Midbrain (tissue), 1 donor: ENCODE measurements at places on chromosomes 11 and 22.
A peak's percentile ranks its signal among the peaks of the same experiment; 100 is the strongest.

DNA sequence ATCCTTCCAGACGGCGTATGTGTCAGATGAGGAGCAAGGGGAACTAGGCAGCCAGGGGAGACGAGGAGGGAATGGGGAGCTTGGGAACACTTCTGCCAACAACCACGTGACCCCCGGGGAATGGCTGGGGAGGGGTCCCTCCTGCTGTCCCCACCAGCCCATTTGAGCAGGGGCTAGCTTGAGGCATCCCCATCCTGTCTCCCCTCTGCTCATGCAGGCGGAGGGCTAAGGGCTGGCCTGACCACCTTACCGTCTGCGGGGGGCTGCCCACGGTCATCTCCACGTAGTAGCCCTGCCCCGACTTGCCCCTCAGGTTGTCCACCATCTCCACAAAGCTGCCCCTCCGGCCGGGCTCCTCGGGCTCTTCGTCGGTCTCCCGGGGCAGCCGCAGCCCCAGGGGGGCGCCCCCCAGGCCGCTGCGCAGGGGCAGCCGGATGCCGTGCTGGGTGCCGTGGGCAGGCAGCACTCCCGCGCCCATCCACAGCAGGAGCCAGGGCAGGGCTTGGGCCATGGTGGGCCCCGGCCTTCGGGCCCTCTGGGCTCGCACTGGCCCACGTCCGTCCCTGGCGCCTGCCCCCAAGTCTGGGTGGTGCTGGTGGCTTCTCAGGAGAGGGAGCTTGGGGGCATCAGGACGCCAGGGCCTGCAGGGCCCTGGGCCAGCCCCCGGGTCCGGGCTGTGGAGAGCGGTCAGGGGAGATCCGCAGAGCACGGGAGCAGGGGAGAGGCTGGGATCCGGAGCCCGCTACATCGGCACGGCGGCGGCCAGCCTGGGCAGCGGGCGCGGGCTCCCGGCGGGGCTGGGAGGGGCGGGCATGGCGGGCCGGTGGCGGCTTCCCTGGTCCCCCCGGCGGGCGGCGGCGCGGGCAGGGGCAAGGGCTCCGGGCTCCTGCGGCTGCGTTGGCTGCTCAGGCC lies 515 bp downstream of the BACE1 start:
- DNase-seq: no peak

- no peak for DNase-seq
These were observed 3.9 kb downstream of the ACP2 start for GRCh38 chr11:47244448-47245350.

- DNase-seq: no peak
These were observed 583 bp upstream of the PKP3 start for GRCh38 chr11:393219-394033.

DNA sequence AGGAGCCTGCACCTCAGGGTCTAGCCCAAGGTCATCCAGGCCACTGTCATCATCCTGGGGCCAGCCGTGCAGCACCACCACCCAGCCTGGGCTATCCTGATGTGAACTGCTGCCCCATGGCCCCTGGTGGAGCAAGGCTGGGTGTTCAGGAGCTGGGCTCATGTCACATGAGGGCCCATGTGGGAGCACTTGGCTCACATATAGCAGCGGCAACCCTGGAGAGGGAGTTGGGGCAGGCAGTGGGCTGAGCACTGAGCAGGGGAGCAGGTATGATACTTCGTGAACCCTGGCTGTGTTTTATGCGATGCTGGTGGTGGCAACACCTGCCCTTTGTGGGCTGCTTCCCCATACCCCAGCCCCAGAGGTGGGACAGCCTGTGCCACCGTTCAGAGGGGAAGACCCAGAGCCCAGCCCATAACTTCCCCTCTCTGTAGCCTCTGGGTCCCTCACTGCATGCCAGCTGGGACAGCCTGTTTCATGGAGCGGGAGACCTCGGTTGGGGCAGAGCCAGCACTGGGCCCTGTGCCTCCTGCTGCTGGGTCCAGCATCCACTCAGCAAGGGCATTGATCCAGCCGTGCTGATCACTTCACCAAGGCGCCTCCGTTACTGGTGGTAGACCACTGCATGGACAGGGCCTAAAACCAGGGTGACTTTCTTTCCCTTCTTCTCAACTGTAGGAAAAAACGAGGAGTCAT lies 62.5 kb upstream of the SUSD2 start:
- peak; percentile 29 for DNase-seq

DNA sequence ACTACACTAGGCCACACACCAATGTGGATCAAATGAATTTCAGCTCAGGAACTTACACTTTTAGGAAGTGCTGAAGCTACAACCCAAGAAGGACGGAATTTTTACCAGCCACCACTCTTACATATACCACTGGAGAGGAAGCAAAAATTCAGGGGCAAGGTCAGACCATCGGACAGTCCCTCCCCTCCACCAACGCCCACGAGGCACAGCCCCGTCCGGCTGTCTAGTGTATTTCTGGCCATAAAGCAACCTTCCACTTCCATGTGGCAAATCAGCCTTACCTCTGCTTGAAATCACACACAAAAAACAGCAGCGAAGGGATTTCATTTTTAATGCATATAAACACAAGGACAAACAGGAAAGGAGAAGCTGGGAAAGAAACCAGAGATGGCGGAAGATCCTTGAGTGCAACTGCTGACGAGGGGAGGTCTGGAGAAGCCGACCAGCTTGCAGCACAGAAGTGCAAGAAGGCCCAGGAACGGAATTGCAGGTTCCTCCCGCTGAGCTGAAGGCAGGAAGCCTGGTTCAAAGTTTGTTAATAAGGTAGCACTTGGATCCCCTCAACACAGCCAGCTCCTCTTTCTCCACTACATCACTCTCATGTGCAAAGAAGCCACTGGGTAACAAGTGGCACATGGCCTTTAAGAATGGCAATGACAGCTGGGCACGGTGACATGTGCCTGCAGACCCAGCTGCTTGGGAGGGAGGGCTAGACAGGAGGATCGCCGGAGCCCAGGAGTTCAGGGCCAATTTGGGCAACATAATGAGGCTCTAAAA lies 71.5 kb downstream of the SHANK2 start:
- no peak for DNase-seq

- DNase-seq: peak; percentile 84
These were observed 23.3 kb upstream of the FAM181B start for GRCh38 chr11:82756765-82757639.

DNA sequence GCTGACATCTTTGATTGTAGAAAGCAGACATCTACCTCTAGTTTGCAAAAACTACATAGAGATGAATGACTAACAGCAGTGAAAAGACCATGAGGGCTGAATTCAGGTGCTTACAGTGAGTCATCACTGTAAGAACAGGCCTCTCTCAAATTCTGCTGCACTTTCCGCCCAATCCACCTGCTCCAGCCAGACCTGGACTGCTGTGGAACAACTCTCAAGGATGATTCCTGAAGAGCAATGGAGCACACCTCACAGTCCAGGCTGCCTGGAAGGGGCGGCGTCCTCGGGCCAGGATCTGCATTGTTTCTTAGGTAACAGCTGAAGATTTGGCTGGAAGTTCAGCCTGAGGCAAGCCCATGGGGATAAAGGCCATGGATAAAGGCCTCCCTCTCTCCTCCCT lies 15.1 kb downstream of the APOL2 start:
- DNase-seq: no peak

GRCh38 chr11:8167796-8168195 lies 1.0 kb downstream of the RIC3 start:
- DNase-seq: no peak

- no peak for DNase-seq
These were observed 131.8 kb downstream of the APIP start for GRCh38 chr11:34784318-34784841.

- no peak for DNase-seq
These were observed 461 bp downstream of the TBC1D10A start for GRCh38 chr22:30326255-30326705.

GRCh38 chr22:17916226-17916889 lies 108.0 kb downstream of the MICAL3 start:
- DNase-seq: no peak

- DNase-seq: no peak
These were observed 601.0 kb upstream of the KIRREL3 start for GRCh38 chr11:127601578-127601977.

DNA sequence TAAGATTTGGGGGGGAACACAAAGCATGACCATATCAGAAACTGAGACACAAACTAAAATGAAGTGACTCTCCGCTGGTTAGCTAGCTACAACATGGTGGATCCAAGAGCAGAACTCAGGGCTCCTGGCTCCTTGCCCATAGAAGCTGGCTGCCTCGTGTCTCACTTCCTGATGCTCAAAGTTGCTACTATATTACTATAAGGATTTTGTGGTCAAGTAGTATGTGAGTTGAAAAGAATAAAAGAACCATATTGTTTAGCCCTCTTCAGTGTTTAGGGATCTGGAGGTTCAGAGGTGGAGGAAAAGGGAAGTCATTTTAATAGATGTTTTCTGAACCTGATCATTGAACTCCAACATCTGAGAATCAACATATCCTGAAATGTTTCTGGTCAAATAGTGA lies 16.9 kb upstream of the SIK2 start:
- no peak for DNase-seq

GRCh38 chr11:128238521-128239265 lies 348.7 kb downstream of the ETS1 start:
- DNase-seq: no peak

GRCh38 chr11:64035576-64035975 lies at the start of gene FLRT1:
Gene FLRT1 (plus strand): TSS chr11:64035931. CDS start chr11:64116268, 80,337 bp downstream.
- DNase-seq: peak; percentile 52

- DNase-seq: no peak
These were observed 61.1 kb downstream of the WT1 start for GRCh38 chr11:32374261-32374711.

GRCh38 chr11:13415201-13415600 lies 47.8 kb downstream of the BTBD10 start:
- no peak for DNase-seq

DNA sequence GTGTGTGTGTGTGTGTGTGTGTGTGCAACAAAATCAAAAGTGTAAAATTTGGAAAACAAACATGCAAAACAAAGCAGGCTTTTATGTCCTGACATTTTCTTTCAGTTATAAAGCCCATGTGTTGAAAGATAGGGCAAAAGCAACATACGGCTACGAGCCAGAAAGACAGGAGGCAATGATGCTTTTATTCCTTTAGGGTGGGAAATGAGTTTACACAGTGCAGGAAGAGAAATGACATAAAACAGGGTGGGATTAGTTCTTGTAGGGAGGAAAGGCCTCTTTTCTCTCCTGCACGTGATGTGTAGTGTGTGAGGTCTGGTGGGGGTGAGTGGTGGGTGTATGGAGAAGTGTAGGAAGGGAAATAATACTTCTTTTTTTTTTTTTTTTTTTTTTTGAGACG lies 29.4 kb downstream of the IL18 start:
- no peak for DNase-seq

GRCh38 chr22:40001800-40002577 lies 7.2 kb downstream of the FAM83F start:
- DNase-seq: no peak

- peak; percentile 46 for DNase-seq
These were observed 27.0 kb downstream of the FADS2 start for GRCh38 chr11:61854966-61855714.

- no peak for DNase-seq
These were observed 18.1 kb downstream of the PPP6R2 start for GRCh38 chr22:50361222-50361621.

GRCh38 chr22:39026509-39027150 lies 5.7 kb downstream of the APOBEC3D start:
- no peak for DNase-seq

- DNase-seq: no peak
These were observed 19.3 kb downstream of the HPS4 start for GRCh38 chr22:26464312-26464711.

- peak; percentile 44 for DNase-seq
These were observed 2.9 kb downstream of the KLHL35 start for GRCh38 chr11:75429902-75430713.

DNA sequence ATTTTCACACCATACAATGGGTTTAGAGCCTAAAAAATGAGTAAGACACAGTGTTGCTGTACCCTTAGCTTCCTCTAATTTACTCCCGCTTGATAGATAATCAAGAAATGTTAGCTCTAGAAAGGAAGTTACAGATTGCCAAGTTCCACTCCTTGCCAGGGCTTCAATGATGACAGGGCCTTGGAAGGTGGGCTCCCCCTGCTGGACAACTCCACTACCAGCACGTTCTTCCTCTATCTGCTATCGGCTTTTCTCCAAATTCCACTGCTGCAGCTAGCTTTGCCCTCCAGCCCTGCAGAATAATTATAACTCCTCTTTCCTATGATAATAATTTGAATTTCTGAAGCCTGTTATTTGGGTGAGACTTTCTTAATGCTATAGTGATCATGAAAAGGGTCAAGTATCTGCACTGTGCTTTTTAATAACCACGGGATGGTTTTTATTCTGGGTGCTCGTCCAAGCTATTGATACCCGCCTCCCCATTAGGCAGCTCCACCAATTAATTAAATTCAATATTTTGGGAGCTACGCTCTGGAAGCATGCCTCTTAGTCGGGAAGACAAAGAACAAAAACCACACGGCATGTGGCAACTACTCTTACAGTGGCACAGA lies 9.0 kb downstream of the SYN3 start:
- DNase-seq: peak; percentile 70

DNA sequence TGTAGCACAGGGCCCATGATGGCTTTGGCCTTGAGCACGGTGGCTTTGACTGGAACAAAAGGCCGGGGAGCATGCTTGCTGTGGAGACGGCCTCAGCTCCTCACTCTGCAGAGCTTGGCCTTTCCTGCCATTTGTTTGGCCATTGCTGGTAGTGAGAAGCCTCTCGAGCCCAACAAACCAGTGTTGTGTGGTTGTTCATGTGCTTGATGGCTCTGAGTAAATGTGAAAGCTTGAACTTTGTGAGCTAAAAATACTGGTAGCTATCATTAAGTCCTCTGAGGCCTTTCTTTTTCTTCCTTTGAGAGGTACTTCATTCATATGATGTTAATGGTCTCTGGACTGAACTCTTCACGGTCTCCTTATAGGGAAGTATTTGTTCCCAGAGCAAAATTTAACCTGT lies 39.6 kb downstream of the NAT10 start:
- no peak for DNase-seq

GRCh38 chr11:21343204-21343603 lies 673.8 kb downstream of the NELL1 start:
- no peak for DNase-seq

GRCh38 chr22:26763633-26764361 lies 106.4 kb downstream of the MIAT start:
- DNase-seq: no peak

- no peak for DNase-seq
These were observed 66.5 kb upstream of the LIN7C start for GRCh38 chr11:27573024-27573423.

DNA sequence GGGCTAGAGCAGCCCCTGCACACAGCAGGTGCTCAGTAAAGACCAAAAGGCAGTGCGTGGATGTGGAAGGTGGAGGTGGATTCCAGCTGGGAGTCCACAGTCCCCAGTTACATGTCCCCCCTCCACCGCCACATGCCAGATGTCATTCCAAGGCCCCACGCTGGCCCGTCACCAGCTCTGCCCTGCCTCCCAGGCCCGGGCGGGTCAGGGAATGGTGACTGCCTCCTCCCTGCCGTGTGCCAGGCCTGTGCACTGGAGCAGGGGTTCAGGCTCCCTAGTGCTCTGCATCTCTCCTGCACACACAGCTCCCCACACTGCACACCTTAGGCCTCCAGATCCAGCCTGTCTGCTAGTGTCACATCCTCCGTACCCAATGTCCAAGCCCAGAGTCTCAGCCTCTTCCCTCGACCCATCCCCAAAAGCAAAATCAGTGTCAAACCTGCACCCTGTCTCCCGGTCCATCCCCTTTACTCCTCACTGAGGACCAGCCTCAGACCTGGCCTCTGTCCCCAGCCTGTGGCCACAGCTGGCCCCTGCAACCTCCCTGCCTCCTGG lies 40.2 kb upstream of the PRODH start:
- no peak for DNase-seq

- DNase-seq: no peak
These were observed 828.1 kb upstream of the FAT3 start for GRCh38 chr11:91396236-91397133.
